WTC11 (cell line): ENCODE measurements at places on chromosomes 16 and 17.

DNA sequence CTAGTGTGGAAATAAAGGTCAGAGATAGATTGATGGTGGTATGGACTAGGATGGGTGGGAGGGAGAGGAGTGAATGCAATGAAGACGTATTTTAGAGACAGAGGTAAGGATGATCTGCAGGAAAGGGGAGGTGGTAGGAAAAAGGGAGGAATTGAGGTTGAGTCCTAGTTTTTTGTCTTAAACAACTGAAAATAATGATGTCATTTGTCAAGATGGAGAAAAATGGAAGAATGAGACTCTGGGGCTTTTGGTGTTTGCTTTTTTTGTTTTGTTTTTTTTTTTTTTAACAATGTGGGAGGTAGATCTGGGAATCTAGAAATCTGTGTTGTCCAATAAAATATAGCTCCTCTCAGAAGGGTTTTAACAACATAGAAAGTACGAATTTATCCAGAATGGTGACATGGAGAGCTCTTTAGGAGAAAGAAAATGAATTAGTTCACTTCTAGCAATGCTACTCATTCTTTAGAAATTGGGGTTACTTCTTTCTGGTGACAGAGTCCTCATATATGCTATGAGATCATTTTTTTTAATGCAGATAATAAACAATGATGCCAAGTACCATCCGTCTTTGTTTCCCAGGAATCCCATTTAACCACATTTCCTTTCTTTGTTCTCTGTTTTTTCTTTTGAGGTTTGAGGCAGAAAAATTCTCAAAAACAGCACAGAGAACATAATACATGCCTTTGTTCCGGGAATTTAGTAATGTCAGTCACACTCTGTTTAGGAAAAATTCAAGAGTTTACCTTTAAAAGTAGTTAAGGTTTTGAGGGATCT lies 225.3 kb upstream of the COX10 start:
- DNase-seq: no peak

- no peak for DNase-seq
Observed at GRCh38 chr17:10067446-10068143, 130.8 kb downstream of the GAS7 start.

DNA sequence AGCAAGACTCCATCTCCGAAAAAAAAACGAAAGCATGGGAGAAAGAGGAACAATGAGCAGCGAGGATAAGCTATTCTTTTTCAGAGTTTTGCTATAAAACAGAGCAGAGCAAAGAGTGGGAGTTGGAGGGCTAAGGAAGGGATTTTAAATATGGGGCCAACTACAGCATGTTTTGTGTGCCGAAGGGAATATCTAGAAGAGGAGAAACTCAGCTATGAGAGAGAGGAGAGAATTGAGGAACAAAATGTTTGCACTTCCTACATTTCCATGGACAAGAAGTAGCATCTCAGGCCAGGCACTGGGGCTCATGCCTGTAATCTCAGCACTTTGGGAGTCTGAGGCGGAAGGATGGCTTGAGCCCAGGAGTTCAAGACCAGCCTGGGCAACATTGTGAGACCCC lies 13.1 kb upstream of the GRB2 start:
- no peak for DNase-seq

DNA sequence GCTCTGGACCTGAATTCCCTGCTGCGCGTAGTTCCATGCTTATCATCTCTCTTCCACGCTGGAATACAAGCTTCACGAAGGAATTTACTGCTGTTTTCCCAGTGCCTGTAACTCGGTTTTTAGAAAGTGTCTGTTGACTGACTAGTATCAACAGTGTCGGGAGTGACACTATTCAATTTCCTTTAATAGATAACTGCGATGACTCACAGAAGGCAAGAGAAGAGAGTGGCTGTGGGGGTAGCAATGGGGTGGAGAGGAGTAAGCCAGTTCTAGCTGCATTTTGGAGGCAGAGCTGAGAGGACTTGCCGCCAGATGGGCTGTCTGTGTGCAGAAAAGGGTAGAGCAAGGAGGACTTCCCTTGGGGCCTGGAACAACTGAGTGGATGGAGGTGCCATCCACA lies 25.2 kb downstream of the B4GALNT2 start:
- DNase-seq: no peak

GRCh38 chr17:73194514-73195222 lies 1.8 kb downstream of the COG1 start:
- no peak for DNase-seq

GRCh38 chr16:61233713-61234112 lies 802.5 kb downstream of the CDH8 start:
- no peak for DNase-seq

GRCh38 chr16:7209598-7209997 lies 123.0 kb upstream of the RBFOX1 start:
- DNase-seq: no peak

GRCh38 chr16:86994651-86995171 lies 322.5 kb downstream of the C16orf95 start:
- DNase-seq: no peak

GRCh38 chr16:85650135-85650843 lies 37.2 kb downstream of the GSE1 start:
- no peak for DNase-seq

DNA sequence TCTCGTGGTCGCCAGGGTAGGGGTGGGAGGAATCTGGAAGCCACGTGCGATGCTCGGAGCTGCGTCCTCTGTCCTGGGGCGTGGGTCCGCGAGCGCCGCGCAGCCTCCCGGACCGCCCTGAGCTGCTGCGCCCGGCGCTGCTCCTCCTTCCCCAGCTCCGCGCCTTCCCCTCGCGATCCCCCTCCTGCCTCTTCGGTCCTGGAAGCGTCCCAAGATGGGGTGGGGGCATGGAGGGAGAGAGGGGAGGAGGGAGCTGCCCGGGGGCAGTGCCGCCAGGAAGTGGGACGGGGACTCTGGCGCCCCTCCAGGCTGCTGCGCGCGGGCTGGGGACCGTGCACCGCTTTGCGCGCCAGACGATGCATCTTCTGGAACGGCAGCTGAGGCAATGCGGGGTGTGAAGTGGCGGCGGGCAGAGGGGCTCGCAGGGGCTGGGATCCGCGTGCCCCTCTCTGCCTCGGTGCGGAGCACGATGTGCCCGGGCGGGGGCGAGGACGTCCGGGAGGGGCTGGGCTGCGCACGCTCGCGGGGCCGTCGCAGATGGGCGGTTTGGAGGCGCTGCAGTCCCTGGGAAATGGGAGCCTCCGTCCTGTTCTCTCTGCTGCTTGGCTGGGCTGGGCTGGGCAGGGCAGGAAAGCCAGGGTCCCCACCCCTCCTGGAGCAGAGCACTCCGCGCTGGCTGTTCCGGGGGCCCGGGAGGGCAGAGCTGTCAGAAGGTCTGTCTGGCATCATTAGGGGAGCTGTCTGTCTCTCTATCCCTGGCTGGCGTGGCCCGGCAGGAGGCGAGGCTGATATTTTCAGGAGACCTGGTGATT lies 388.0 kb downstream of the SEC14L1 start:
- DNase-seq: peak; percentile 76

- DNase-seq: no peak
Observed at GRCh38 chr17:76296186-76296585, 11.9 kb downstream of the QRICH2 start.

- no peak for DNase-seq
Observed at GRCh38 chr17:47243737-47244598, 9.7 kb upstream of the ITGB3 start.

GRCh38 chr17:9810100-9810949 lies 11.6 kb downstream of the GSG1L2 start:
- no peak for DNase-seq

DNA sequence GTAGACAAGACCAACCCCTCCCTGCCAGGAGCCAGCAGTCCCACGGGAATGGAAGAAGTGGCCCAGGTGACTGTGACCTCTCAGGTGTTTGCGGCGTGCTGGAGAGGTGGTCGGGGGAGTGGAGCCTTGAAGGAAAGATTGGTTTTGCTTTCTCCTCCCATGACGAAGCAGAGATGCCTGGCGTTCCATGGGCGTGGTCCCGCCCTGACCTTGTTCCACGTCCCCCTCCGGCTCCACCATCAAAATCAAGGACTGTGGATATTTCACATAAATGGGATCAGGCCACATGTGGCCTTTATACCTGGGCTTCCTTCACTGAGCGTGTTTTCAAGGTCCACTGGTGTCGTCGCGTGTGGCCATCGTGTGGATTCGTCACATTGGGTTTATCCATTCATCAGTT lies 270.6 kb upstream of the TNRC6C start:
- no peak for DNase-seq

DNA sequence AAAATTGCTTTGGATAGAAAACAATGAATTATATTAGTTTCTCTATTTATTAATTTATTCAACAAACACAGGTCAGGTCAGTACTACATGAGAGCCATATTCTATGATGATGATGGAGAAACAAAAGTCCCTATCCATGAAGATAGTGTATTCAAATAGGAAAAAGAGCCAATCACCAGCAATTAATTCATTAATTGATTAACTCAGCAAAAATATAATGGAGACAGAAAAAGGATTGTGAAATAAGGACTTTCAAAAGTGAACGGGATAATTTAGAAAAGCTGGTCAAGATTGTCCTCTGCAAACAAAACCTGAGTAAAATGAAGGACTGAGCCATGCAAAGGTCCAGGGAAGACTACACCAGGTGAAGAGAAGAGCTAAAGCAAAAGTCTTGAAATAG lies 1517.7 kb upstream of the CDH8 start:
- no peak for DNase-seq

GRCh38 chr16:2095918-2096582 lies 39.6 kb downstream of the PKD1 start:
- DNase-seq: no peak

DNA sequence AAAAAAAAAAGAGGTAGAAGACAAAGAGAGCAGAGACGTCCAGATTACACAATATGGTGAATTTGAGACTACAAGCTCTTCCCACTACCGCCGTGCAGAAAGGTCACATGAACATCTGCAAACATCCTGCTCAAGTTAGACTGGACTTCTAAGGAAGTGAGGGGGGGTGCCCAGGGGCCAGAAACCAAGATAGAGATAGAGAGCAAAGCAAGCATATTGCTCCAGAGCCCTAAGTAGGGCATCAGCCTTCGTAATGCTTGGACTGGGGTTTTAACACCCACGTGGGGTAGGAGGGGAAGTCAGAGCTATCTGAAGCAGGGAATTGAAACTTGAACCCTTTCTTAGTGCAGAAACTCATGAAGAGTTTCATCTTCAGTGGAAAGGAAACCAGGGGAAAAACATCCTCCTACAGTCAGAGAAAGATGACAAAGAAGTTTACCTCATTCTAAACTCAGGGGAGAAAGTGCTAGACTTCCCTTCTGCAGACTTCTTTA lies 8.7 kb downstream of the CLEC19A start:
- no peak for DNase-seq

GRCh38 chr17:20191056-20191455 lies 181.9 kb downstream of the SPECC1 start:
- DNase-seq: no peak

DNA sequence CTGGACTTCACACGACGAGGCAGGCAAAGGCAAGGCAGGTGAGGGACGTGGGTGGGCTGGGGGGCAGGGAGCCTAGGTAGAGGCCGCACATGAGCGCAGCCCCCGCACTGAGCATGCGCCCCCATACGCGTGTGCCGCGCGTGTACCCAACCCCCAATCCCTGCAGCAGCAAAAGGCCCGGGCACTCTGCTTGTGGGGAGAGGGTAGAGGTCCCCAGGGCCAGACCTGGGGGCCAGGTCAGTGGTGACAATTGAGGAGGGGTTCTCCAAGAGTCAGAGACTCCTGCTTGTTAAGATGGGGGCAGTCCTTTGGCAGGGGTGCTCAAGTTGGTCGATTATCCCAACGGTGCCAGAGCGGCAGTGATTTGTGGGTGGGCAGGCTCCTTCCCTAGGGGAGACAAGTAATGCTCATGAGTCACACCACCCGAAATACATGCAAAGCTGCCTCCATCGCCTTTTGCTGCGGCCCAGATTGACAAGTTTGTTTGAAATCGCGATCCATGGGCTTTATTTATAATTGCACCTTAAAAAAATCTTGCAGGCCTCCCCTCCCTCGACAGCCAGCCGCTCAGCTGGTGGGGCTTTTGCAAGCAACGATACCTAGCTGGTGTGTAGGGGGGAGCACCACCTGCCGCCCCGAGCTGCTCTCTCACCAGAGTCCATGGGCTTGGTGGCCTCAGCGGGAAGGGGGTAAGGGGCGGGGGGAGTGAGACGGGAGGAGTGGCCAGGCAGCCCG lies 1.1 kb upstream of the GIT1 start:
- peak; percentile 44 for DNase-seq

DNA sequence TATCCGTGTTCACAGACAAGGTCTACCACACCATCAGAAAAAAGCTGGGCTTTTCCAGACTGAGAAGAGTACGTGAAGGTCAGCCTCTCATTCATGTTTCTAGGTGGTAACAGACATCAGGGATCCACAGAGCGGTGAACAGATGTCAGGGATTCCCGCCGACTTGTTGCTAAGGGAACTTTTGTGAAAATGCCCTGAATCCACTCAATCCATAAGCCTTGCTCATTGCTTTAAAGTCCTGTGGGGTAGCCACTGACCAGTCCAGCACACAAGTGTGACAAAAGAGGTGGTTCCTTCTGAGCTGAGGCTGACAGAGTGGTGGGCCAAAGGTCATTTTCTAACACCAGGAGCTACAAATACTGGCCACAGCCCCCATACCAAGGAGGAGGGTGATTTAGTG lies 5.9 kb downstream of the GAS7 start:
- DNase-seq: no peak

- DNase-seq: no peak
Observed at GRCh38 chr16:53803451-53803850, 99.5 kb downstream of the FTO start.

DNA sequence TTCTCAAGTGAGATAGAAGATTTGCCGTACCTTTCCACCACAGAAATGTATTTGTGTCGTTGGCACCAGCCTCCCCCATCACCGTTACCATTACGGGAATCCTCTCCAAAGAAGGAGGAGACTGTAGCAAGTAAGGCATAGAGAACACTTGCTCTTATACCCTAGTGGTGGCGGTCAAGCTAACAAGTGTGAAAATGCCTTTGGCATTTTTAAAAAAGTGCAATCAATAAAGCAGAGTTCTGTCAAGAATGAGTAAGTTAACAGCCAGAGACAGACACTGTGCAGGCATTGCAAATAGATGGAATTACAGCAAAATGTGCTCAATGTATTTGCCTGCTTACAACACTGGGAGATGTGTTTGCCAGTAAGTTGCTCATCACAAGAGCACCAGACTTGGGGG lies 7.7 kb downstream of the MSL1 start:
- no peak for DNase-seq

DNA sequence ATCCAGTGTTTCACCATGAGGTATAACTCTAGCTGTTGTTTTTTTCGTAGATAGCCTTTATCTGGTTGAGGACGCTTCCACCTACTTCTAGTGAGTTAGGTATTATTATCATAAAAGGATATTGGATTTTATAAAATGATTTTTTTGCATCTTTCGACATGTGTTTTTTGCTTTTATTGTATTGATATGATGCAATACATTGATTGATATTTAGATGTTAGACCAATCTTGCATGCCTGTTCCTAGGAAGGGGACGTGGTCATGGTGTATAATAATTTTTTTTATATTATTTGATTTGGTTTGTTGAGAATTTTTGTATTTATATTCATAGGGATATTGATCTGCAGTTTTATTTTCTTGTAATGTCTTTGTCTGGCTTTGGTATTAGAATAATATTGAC lies 193.3 kb downstream of the HS3ST3B1 start:
- no peak for DNase-seq

- DNase-seq: no peak
Observed at GRCh38 chr16:55663225-55663624, 7.4 kb downstream of the SLC6A2 start.

- DNase-seq: no peak
Observed at GRCh38 chr16:87830673-87831420, 38.5 kb downstream of the SLC7A5 start.
